ENCODE measurements at places on chromosomes 7 and 10.

- DNase-seq = no peak
Measured at GRCh38 chr7:106019470-106019820, 56.4 kb downstream of the CDHR3 start.

DNA sequence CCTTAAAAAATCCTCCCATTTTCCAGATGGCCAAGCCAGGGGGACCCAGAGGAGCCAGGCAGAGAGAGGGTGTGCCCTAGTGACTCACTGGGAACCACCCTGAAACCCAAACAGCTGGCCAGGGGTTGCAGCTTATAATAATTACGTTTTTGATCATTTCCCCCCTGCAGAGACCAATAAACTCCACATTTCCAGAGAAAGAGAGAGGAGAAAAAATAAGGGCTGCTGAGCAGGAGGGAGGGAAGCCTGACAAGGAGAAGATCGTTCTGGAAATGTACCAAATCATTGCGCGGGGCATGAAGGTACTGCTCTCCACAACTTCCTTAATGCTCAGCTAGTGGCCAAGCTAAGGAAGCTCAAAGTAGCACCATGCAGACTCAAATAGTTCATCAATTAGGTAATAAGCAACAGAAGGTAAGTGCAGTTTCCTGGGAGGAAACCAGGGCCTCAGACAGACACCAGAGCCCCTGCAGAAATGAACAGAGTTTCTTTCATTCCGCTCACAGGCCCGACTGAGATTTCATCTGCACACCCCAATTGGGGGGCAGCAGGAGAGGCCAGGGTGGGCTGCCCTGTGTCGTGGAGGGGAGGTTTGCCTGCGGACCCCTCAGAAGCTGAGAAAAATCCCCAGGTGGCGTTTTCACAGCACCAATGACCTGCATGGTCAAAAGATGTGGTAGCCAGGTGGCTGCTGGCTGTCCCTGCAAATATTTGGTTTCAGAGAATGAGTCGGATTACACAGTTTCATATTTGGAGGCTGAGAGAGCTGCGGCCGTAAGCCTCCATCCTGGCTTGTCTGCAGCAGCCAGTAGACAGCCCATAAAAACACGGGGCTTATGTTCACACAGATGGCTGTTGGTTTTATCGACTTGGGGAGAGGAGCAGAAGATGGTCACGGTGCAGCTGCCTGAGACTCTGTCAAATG lies 153.2 kb upstream of the LYZL2 start:
- no peak for DNase-seq

- DNase-seq = peak; percentile 66
Measured at GRCh38 chr7:131057015-131057793, 270.5 kb upstream of the MKLN1 start.

- DNase-seq = no peak
Measured at GRCh38 chr7:35729061-35729783, 34.3 kb upstream of the HERPUD2 start.

DNA sequence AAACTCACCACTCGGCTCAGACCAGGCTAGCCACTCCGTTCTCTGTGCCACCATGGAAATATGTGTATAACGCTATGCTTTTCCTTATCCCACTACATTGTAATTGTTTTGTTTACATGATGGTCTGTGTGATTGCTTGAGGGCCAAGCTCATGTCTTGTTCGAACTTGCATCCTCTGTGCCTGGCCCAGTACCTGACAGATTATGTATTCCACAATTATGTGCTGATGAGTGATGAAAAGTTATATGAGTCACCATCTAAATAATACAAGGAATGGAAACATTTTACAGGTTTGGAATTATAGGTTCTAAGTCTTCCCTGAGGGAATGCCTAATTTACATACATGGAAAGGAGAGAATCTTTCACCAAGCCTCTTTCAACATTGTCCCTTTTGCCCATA lies 137.4 kb downstream of the C7orf25 start:
- DNase-seq = no peak

DNA sequence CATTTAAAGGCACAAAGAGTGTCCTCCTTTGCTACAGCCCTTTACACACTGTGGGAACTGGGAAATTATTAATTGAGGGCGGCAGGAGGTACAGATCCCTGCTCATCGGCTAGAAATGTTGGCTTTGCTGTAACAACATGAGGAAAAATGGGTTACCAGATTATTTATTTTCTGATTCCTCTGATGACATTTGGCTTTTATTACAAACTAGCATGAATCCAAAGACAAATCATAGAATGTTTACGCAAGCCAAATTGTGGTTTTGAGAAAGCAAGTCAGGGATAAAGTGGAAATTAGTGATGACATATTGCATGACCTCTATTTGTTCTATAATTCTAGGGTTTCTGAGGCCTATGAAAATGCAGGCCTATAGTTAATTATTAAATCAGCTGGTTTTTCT lies 126.1 kb upstream of the TMEM196 start:
- DNase-seq = peak; percentile 86

- DNase-seq = no peak
Measured at GRCh38 chr7:1919539-1920265, 249.6 kb downstream of the ELFN1 start.

GRCh38 chr10:6202098-6202683 lies 541 bp upstream of the PFKFB3 start:
- no peak for DNase-seq

DNA sequence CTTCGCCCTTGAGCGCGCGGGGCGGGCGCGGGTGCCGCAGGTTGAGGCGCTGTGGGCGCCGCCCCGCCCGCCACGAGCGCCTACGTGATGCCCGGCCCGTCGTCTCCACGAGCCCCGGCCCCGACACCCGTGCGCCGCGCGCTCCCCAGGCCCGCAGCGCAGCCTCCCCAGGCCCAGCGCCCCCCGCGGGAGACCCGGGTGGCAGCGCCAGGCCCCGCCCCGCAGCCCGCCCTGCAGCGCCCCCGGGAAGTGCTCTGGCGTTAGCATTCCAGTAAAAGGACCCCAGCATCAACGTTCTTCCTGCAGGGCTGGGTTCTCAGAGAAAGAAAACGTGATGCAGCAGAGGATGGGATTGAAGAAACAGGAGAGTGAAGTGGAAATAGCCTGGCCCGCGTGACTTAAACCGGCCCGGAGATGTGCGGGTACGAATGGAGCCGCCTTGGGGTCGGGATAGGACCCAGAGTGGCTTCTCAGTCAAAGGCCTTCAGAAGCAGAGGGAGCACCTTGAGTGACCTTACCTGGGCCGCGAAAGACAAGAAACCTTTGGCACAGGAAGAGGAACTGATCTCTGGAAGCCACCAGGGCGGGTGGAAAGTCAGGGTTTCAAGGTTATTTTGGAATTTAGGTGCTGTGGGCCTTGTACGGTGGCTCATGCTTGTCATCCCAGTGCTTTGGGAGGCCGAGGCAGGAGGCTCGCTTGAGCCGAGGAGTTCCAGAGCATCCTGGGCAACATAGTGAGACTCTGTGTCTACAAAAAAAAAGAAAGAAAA lies 1.8 kb downstream of the PFKP start:
- DNase-seq = no peak

GRCh38 chr7:32364581-32364980 lies 125.6 kb downstream of the LSM5 start:
- no peak for DNase-seq

GRCh38 chr10:20768843-20769242 lies 128.3 kb downstream of the NEBL start:
- DNase-seq = no peak

- no peak for DNase-seq
Measured at GRCh38 chr7:154698726-154699291, 304.1 kb downstream of the PAXIP1 start.

- DNase-seq = no peak
Measured at GRCh38 chr10:112721080-112721698, 228.9 kb upstream of the TCF7L2 start.

- DNase-seq = no peak
Measured at GRCh38 chr7:18128846-18129245, 101.2 kb upstream of the PRPS1L1 start.

GRCh38 chr7:48176356-48176893 lies 5.2 kb downstream of the ABCA13 start:
- no peak for DNase-seq

DNA sequence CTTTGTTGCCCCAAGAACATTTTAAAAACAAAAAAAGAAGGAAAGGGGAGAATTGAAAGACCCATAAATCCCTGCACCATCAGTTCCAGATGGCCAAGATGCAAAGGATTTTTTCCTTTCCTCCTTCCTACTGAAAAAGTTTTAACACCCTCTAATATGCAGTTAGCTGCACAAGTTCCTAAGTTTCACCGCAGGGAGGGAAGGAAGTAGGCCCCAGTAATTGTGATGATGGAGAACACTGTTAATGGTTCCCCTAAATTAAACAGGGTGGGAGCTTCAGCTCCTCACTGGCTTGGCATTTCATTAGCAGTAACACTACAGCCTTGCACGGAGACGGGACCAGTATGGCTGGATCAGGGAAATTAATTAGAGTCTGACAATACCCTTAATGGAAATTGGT lies 63.7 kb upstream of the PPIF start:
- no peak for DNase-seq

- DNase-seq = no peak
Measured at GRCh38 chr7:107103369-107103768, 58.9 kb downstream of the PRKAR2B start.

GRCh38 chr10:106991091-106991490 lies 173.4 kb downstream of the SORCS1 start:
- DNase-seq = no peak

GRCh38 chr10:125878957-125879835 lies 1.9 kb downstream of the DHX32 start:
- DNase-seq = peak; percentile 31

GRCh38 chr10:118977022-118977599 lies 52.4 kb upstream of the NANOS1 start:
- DNase-seq = no peak

DNA sequence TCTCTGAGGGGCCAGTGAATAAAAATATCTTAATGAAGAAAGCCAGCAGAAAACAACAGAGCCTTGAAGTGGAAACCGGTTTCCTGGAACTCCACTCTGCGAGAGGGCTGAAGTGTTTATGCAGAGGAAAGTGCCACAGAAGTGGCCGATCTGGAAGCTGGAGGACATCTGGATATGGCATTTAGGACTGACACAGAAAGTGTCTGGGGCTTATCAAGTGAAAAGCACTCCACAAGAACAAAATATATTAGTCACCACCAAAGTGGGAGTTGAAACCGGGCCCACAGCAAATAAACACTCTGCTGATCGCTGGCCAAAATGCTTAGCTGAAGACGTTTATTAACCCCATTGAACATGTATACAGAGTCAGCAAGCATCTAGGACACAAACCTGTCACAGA lies 7.8 kb downstream of the NOD1 start:
- DNase-seq = no peak

DNA sequence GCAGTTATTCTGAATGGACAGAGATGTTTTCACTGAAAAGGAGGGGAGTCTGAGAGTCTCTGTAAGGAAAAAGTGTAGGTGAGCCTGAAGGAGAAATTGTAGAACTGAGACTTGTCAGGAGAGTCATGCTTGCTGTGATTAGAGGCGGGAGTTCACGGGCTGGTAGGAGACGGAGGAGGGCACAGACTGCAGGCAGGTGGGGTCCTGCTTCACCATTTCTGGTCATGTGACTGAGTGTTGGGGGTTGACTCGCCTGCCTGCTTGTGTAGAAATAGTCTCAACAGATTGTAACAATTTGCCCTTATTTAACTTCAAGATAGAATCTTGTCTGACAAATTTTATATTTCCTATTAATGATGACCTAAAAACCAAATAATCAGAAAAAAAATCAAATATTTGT lies 70.3 kb downstream of the OGDH start:
- DNase-seq = no peak

DNA sequence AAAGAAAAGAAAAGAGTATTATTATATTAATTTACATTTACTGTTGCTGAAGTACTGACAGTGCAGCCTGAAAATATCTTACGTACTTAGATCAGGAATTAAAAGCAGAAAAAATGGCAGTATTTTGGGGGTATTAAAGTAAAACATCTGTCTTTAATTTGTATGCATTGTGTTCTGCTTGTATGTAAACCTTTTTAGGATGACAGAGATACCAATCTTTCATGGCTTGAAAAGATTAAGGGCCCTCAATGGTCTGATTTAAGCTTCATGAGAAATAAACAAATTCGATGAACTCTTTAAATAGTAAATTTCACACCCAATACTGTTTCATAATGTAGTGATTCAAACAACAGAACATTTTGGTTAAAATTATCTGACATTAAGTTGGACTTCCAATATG lies 116.3 kb downstream of the MLLT10 start:
- DNase-seq = no peak

- no peak for DNase-seq
Measured at GRCh38 chr7:131879424-131879823, 323.0 kb upstream of the PODXL start.

DNA sequence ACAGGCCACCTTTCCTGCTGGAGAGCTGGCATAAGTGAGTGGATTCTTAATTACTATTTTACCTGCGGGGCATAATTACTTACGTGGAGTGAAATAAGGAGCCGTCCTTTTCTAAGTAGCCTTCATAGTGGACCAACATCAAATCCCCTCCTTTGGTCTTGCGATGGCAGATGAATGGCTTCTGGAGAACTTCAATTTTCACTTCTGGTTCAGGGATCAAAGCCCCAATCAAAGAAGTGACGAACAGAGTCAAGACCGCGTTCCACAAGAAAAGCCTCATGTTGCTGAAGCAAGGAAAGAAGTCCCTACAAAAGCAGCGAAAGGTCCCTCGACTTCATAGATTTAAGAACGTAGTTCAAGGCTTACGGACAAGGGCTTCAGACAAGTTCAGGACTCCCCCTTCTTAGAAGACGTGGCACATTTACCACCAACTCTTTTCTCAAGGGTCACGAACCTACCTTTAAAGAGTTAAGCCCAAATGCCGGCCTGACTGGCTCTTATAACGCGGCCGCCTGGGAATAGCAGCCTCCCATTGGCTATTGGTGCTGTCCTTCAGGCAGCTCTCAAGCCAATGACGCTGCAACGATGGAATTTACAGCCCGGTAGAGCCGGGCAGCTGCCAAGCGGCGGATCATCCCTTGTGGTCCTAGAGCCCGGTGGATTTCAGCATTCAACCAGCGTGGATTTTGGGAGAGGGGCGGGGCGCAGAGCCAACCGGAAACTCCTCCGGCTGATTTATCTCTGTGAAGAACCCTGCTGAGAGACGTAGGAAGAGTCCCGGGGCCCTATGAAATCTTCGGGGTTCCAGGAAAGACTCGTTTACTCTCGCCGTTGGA lies at the start of gene FKBP14:
TSS of gene FKBP14 (minus strand) at position 474 of the 836 bp plus-strand sequence. CDS start at position 280, 194 bp downstream.
- DNase-seq = peak; percentile 99

- DNase-seq = peak; percentile 39
Measured at GRCh38 chr10:3192856-3193635, 20.5 kb upstream of the PITRM1 start.

- no peak for DNase-seq
Measured at GRCh38 chr10:77592510-77592909, 45.1 kb downstream of the KCNMA1 start.

All from AG09319 (cell line).